ENCODE measurements at places on chromosomes 5 and 9.

GRCh38 chr5:2293906-2294305, 411.2 kb upstream of the IRX4 start:
- DNase-seq = no peak

DNA sequence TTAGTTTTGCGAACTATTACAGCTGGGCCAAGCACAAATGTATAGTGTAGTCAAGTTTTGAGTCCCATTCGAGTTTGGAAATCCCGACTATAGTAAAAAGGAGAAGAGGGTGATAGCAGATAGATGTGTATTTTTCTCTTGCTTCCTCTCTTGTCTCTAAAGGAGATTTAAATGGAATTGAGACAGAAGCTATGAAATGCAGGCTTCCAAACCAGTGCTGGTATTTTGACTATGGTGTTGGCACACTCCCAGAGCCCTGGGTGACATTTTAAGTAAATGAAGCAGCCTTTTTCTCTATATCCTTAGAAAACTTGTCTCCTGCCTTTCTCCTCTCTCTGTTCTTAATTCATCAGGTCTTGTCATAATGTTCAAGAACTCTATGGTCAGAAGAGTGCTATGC, 17.7 kb upstream of the AUH start:
- DNase-seq = no peak

DNA sequence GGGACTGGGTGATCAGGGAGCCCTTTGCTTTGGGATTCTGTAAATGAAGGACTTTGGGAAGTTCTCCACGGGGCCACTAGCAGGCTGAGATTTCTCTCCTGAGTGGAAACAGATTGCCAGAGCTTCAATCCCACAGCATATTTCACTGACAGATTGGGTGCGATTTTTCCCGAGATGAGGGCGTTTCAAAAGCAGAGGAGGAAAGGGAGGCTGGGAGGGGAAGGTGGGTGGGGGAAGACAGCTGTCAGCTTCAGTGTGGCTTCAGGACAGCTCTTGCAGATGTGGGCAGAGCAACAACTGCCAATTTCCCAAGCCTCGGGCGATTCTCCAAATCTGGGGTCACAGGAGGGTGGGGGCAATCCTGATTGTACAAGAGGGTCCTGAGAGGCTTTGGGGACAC, 258.5 kb upstream of the ADRA1B start:
- no peak for DNase-seq

DNA sequence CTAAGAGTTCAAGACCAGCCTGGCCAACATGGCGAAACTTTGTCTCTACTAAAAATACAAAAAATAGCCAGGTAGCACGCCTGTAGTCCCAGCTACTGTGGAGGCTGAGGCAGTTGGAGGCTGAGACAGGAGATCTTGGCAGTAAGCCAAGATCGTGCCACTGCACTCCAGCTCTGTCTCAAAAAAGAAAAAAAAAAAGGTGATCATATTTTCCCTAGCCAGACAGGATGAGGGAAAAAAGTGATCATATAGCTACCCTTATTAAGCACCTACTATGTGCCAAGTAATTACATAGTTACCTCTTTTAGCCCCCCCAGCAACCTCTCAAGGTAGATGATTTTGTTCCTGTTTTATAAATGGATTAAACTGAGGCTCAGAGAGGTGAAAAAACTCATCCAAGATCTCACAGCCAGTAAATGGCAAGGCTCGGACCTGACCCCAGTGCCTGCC, 18.1 kb upstream of the RPL26L1 start:
- no peak for DNase-seq

DNA sequence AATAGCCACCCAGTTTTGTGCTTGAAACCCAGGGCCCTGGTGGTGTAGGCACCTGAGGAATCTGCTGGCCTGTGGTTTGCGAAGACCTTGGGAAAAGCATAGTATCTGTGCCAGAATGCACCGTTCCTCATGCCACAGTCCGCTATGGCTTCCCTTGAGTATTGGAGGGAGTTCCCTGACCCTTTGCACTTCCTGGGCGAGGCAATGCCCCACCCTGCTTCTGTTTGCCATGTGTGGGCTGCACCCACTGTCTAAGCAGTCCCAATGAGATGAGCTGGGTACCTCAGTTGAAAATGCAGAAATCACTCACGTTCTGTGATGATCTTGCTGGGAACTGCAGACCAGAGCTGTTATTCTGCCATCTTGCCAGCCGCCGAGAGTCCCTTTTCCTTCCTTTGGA, 483.5 kb downstream of the AGTPBP1 start:
- DNase-seq = no peak

DNA sequence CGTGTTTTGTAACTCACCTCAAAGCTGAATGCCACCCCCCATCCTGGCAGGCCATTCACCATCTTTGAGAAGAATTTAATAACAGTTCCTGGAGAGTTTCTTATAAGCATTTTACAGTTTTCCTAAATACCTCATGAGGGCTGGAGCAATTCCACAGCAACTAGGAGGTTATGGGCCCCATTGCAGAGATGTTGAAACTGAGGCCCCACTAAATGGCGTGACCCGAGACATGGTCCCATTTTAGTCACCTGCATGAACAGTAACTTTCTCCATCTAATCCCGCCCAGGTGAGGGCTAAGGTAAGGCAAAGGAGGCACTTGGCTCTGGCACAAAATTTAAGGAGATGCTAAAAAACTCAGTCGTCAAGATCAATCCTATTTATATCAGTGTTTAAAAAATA, 77.5 kb downstream of the PPARGC1B start:
- no peak for DNase-seq

DNA sequence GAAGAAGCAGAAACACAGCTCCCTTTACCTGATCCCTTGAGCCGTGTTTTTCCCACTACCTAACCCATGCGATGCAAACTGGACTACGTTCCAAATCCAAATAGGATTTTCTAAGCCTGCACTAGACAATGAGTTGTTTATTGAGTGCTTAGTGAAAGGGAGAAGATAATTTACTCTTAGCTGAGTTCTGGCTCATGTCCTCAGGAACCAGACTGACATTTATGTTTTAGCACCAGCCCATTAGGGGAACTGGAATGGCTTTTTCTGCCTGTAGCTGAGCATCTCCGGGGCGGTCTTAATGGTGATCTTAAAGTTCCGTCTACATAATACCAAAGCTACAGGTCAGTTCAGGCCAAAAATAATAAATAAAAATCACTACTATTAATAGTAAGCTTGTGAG, 81.5 kb downstream of the SH3TC2 start:
- no peak for DNase-seq

DNA sequence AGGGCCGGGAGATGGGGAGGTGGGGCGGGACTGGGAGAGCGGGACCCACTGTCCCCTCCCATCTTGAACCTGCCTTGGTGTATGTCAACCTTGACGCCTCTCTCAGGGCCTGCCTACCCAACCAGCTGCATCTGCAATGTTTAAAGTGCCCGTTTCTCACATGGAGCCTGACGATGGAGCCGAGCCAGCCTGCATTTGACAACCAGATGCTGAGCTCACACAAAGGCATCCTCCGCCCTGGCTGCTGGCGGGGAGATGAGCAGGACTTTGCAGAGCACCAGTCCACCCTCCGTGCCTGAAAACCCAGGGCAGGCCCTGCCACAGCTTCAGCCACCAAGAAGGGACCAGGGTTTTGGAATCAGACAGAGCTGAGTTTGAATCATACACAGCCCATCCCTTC, 141.1 kb upstream of the SMIM23 start:
- DNase-seq = no peak

- DNase-seq = no peak
Measured at GRCh38 chr9:77954013-77954665, 77.5 kb downstream of the GNAQ start.

DNA sequence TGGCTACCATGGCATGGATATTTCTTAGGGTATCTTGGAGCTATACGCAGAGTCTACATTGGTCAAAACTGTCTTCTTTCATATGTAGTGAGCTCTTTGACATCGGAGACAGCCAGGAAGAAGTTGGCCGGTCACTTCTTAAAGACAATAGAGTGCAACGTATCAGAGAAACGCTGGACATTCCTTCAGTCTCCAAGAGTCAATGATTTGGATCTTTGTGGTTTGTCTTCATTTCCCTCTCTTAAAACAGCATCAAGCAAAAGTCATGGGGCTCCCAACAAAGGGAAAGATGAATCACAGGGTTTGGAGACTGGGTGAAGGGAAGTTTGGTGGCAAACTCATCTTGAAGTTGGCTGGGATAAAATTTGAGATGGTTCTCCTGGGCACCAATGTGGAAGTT, 320.1 kb downstream of the AGTPBP1 start:
- DNase-seq = no peak

DNA sequence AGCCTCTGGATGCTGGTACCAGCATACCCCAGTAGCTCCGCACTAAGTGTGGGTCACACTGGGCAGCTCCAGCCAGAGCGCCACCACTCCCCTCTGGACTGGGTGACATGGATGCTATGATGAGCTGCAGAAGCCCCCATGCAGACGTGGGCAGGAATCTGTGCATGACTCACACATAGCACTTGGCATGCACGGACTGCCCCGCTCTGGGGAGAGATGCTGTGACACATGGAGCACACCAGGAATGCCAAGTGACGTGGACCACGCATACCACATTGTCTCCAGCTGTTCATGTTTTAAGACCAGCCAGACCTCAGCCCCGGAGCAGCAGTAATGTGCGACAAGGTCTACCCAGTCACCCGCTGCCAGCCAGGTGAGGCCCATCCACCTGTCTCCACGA, 64.1 kb downstream of the SEMA4D start:
- no peak for DNase-seq

GRCh38 chr5:78677777-78678668, 29.5 kb upstream of the LHFPL2 start:
- DNase-seq = no peak

GRCh38 chr5:175599210-175599609, 58.7 kb upstream of the HRH2 start:
- DNase-seq = no peak

GRCh38 chr5:132777209-132778069, at the start of gene SEPTIN8:
SEPTIN8 (minus strand) TSS chr5:132777239; CDS start chr5:132777137, 102 bp downstream.
- DNase-seq = no peak

GRCh38 chr5:4520559-4520958, 619.6 kb upstream of the ADAMTS16 start:
- DNase-seq = no peak

DNA sequence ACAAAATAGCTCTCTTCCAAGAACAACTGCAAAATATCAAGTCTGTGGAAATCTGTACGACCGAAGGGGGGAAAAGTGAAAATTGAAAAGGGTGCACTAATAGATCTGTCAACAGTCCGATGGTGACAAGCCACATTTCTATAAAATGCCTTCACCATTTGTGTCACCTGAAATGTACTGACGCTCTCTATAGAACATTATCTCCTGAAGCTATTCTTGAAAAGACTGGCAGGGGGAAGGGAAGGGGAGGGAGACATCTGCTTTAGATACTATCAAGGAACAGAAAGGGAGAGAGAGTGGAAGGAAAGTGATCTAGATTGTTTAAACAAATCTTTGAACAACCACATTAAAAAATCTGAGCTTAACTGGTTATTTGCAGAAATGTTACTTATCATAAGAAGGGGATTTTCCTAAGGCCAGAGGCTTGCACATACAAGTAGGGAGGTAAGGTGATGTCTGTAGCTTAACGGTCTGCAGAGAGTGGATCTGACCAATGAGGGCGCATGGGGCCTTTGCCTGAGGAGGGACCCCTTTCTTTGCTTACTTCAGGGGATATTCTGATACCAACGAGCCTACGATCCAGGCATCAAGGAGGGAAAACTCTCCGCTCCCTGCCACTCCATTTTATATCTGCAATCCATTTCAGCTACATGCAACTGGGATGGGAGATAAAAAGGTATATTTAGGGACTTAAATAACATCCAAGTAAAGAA, 92.1 kb downstream of the CRB2 start:
- no peak for DNase-seq

GRCh38 chr9:4662108-4662988, at the start of gene PLPP6:
PLPP6 (plus strand) TSS chr9:4662294; CDS start chr9:4662376, 82 bp downstream.
- DNase-seq = peak; percentile 86

GRCh38 chr5:41574391-41574790, 64.0 kb upstream of the PLCXD3 start:
- DNase-seq = no peak

DNA sequence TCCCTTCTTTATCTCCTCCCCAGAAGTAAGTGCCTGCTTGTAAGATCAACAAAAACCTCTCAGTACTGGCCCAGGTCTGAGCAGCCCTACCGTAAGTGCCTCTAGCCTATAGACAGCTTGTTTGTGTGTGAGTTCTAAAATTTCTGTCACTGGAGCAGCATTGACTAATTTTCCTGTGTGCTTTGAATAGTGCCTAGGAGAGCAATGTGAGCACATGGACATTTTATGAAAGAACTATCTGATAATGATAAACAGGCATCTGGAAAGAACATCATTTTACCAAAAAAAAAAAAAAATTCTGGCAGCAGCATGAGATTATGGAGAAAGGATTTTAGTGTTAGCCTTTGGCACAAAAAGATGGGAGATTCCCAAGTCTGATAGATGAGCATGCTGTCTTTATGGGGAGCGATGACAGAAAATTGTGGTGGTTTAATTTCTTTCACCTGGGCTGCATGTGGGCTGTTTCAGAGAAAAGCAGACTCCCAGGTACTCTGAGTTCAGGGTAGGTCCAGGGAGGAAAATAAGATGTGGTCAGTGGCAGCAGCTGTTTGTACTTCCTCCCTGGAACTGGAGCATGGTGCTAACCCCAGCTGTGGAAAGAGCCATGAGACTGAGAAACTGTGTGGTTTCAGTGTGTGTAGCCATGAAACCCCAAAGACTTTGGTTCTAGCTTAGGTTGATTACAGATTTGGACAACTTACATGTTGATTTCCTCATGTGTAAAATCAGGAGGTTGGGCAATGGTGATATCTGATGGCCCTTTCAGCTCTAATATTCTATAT, 419.9 kb downstream of the NTRK2 start:
- DNase-seq = no peak

GRCh38 chr9:37988041-37988440, 81.0 kb downstream of the SHB start:
- DNase-seq = no peak

DNA sequence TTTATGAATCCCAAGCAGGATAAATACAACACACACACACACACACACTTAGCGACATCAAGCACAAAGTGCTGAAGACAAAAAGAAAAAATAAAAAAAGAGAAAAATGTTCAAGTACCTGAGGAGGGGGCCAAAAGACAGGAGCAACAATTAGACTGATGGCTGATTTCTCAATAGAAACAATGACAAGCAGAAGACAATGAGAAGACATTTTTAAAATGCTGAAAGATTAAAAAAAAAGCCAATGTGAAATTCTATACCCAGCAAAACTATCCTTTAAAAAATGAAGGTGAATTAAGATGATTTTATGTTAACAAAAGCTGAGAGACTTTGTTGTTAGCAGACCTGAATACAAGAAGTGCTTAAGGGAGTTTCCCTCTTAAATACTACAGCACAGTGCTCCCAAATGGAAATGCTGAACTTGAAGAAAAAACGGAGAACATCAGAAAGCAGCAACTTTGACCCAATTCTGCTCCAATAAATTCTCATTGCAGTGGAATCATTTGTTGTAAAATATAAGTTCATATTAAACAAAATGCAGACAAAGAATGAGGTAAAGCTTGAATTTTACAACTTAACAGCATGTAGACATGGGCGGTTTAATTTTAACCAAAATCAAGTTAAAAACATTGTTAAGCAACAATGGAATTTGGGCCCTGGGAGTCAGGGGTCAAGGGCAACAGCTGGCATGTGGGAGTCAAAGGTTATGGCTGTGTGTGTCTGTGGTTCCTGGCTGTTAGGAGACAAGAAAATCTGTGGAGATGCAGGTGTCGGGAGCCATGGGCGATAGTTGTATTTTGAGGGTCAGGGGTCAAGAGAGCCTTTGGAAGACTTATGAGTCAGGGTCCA, 776 bp upstream of the RANBP17 start:
- DNase-seq = no peak

- no peak for DNase-seq
Measured at GRCh38 chr5:173602423-173602822, 14.0 kb downstream of the BOD1 start.
